Activated T-cell treated with anti-CD3 and anti-CD28 coated beads for 24 hours (primary cell): ENCODE measurements at places on chromosomes 6 and 20.

DNA sequence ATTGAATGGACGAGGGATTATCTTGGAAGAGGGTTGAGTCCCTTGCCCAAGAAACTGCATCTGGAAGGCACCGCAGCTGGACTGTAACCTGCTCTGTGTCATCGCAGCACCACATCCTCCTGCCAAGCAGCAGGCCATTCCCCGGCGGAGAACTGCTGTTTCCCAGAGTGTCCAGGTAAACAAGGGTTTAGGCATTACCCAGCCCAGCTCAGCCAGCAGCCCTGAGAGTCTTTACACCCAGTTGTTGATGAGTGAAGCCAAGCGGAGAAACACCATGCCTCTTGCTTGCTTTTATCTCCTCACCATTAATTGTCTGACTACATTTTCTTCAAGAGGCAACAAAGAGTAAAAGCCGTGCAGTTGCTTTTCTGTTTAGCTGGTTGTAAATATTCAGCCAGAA, 104.1 kb downstream of the CDH4 start:
- DNase-seq = no peak

DNA sequence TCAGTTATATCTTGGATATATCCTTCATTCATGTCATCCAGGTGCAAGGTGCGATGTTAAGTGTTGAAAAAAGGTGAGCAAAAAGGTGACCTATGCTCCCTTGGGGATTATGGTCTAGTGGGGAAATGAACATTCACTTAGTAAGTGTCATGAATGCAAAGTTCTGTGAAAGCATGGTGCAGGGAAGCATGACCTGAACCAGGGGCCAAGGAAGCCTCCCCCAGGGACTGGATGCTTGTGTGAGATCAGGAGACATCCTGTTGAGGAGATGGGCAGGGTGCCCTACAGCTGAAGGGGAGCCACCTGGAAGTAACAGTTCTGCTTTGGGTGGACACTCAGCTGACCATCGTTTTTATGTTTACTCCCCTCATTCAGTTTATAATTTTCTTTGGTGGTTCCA, 179.5 kb downstream of the SYNDIG1 start:
- DNase-seq = no peak

DNA sequence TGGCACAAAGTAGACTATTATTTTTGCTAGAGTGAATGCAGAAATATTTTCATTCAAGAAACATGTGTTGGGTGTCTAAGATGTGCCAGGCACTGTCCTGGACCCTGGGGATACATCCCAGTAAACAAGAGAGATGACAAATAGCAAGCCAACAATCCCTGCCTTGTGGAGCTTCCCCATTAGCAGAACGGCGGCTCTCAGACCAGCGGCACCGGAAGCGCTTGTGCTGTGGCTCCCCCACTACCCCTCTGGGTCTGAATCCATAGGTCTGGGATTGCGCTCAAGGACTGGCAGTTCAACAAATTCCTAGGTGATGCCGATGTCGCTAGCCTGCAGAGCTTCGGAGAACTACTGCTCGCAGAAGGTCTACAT, 98.5 kb upstream of the AGPAT4 start:
- no peak for DNase-seq

- DNase-seq = no peak
These were observed 370.3 kb downstream of the LAMA2 start for GRCh38 chr6:129253242-129253641.

DNA sequence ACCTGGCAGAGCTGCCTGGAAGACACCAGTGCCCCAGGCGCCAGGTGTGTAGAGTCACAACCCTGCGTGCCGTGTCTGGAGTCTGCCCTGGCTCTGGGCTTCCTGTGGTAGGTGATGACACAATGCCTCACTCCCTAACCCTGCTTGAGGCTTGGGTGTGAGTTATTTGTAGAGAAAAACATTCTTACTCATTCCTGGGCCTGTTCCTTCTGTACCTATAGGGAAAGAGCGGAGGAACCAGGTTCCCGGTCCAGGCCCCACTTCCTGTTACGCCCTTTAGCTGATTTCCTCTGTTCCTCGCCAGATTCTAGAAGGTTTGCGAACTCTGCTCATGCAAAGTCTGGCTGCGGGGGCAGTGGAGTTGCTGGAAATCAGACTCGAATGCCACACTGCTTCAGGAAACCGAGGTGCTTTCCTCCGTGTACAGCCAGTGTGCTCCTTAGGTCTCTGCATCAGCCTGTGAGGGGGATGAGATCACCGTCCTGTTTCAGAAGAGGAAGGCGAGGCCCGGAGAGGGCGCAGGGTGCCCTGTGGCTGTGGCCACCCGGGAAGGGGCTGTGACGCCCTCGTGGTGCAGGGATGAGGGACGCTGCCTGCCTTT, 67.1 kb upstream of the DUSP22 start:
- peak; percentile 68 for DNase-seq

DNA sequence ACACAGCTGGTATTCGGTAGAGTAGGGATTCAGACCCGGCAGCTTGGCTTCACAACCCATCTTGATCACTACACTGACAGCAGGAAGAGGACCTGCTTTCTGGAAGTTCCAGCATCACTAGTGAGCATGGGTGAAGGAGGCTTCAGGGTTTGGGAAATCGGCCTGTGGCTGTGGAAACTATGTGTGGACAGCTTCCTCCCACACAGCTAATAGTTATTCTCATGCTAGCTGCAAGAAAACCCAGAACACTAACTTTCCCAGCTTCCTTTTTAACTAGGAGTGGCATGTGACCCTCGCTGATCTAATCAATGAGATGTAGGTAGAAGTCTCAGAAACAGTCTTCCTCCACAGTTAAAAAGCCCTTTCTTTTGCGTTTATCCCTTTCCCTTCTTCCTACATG, 36.3 kb upstream of the SIRPA start:
- no peak for DNase-seq

DNA sequence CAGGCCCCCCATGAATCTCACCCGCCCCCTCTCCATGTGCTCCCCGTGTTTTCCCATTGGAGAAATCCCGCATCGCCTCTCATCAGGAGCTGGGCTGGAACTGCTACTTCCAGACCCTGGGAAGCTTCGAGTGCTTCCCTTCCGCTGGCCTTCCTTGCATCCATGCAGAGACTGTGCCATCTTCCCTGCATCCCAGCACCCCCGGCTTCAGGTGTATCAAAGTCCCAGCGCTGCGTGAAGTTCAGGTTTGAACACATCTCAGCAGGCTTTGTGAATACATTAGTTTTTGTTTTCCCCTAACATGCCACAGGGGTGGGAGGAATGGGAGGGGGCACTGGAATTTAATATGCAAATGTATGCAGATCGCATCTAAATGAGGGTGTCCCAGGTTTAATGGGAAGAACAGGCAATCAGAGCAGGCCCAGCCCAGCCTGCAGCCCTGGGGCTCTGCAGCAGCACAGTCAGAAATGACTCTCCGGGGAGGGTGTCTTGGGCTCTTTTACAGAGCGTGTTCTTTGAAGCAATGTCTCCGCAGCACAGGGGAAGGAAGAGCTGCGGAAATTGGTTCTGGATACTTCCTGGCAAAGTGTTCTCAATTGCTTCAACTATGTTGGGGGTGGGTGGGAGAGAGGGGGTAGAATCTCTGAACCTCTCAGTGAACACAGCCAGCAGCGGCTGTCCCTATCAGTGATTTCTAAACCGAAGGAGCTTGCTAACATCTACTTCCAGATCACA, 8.3 kb upstream of the MMP9 start:
- DNase-seq = no peak

DNA sequence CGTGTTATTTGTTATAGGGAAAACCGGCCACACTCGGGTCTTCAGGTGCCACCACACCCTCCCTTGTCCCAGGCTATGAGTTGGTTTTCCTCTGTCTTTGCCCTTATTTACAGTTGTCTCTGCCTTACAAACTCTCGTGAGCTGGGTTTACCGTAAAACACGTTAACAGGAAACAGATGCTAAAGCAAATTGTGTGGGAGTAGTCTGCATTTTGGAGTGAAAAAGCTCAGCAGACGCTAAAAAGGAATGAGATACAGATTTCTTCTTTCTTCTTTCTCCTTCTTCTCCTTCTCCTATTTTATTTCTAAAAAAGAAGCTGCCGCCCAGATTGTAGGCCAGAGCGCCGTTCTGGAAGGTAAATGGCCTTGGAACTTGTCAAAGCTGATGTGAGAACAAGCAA, 51.9 kb downstream of the APCDD1L start:
- no peak for DNase-seq

DNA sequence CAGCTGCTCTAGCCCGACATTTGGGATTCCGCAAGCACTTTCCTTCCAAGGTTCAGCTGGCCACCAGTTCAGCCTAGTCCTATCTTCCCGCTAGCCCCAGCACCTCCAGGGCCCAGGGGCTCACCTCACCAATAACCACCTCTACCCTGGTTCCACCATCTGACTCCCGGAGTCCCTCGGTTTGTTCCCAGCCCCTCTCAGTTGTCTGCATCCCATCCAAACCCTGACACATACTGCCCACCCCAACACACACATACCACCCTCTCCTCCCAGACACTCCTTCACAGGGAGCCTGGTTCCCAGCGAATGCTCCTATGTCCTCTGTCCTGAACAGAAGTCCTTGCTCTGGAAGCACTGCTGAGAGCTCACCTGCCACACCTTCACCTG, 418 bp downstream of the TNXB start:
- DNase-seq = no peak

- no peak for DNase-seq
These were observed 70.3 kb downstream of the SESN1 start for GRCh38 chr6:109024368-109024767.

DNA sequence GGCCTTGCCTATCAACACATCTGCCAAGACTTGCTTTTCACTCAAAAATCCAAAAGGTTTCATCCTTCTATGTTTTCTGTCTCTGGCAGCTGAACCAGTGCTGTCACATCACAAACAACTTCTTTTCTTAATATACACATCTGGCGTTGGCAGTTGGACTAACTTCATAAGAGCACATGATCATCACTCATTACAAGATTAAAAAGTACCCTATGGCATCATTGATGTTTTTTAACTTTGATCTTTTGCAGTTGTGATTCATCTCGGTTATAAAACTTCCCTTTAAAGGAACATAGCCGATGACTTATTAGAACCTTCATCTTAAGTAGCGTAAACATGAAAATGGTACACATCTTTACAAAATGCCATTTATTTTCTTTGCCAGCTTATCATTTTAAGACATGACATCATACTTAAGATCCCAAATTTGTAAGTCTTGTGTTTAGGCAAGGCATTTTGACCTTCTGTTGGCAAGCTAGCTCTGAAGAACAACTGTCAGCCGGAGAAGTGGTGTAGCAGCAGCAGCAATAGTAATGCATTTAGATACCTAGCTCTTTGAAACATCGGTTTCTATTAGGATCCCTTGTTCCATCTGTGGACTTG, 64.2 kb upstream of the SUPT3H start:
- DNase-seq = no peak

- no peak for DNase-seq
These were observed 8.0 kb downstream of the PNISR start for GRCh38 chr6:99416892-99417767.

- DNase-seq = no peak
These were observed 157.5 kb downstream of the SMOC2 start for GRCh38 chr6:168598251-168599117.

GRCh38 chr6:134821928-134822864, 127.7 kb downstream of the ALDH8A1 start:
- no peak for DNase-seq

DNA sequence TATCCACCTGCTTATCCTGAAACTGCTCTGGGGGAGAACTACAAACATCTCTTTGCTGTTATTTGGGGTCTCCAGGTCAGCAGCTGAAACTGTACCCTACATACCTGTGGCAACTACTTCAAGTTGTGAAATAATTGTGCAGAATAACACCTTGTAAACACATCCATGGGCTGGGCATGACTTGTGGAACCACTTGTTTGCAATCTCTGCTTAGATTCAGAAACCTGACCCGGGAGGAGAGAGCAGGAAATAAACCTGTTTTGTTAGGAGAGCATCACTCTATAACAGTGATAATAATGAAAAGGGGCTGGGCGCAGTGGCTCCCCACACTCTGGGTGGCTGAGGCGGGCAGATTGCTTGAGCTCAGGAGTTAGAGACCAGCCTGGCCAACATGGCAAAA, 183.1 kb downstream of the NFATC2 start:
- DNase-seq = no peak

GRCh38 chr20:10826111-10826510, 152.3 kb upstream of the JAG1 start:
- no peak for DNase-seq

GRCh38 chr6:39499053-39499452, 176.6 kb upstream of the KCNK16 start:
- DNase-seq = no peak

DNA sequence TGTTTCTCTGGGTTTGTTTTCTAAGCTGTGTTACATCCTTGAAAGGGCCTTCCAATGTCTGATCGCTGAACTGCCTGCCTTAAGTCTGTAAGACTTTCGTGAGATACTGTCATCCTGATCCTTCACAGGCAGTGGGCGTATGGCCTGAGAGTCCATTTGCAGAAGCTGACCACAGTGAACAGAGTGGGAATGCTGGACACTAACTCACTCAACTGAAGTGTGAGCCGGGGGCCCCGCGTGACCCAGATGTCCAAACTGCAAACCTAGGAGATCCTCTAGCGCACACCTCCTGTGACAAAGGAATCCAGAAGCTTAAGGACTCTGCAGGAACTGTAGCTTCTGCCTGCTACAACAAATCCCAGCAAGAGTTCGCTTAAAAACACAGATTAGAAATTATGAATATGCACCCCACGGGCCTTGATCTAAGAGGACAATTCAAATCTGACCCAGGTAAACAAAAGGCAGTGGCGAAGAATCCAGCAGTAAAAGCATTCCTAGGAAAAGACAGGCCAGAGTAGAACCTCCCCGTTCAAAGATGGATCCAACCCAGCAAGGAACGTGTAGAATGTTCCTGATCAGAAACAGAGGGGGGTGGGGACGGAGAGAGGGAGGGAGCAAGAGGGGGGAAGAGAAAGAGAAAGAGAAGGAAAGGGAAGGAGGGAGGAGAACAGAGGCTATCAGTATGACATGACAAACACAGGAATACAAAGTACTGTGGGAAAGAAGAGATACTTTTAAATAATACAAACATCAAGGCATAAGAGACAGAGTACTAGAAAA, 135.0 kb upstream of the AFDN start:
- DNase-seq = no peak

DNA sequence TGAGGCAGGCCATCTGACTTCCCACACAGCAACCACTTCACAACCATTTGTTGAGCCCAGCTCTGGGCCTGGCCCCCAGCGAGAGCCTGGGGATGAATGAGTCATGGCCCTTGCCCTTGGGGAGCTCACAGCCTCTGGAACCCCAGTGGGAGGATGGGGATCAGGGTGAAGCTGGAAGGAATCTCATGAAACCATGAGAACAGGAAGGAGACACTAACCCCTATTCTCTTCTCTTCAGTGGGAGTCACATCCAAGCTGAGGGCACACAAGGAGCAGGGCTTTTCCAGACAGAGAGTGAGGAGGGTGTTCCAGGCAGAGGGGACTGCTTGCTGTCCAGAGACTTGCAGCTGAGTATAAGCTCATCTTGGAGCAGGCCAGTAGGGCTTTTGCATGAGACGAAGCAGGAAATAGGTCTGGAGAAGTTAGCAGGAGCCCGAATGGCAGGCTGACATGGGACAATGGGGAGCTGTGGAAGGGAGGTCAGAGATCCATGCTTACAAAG, 7.5 kb downstream of the FOXS1 start:
- DNase-seq = no peak
